ENCODE measurements at places on chromosomes 11 and 22.

GRCh38 chr11:96990914-96991313, 601.1 kb downstream of the JRKL start:
- DNase-seq = no peak

DNA sequence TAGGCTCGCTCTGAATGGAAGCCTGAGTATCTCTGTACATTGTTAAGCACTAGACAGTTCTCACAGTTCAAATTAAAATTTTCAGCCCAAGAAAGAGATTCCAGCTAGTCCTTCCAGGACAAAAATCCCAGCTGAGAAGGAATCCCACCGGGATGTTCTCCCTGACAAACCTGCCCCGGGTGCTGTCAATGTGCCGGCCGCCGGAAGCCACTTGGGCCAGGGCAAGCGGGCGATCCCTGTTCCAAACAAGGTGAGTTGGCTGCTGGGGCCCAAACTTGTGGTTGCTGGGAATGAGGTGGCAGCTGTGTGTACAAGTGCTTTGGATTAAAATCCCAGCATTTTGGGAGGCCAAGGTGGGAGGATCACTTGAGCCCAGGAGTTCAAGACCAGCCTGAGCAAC, 15.4 kb downstream of the GTSE1 start:
- DNase-seq = no peak

GRCh38 chr11:106322106-106322505, 244.6 kb downstream of the AASDHPPT start:
- no peak for DNase-seq

GRCh38 chr11:34134765-34135164, 29.3 kb downstream of the NAT10 start:
- DNase-seq = no peak

GRCh38 chr11:34865261-34865660, 50.9 kb downstream of the APIP start:
- no peak for DNase-seq

DNA sequence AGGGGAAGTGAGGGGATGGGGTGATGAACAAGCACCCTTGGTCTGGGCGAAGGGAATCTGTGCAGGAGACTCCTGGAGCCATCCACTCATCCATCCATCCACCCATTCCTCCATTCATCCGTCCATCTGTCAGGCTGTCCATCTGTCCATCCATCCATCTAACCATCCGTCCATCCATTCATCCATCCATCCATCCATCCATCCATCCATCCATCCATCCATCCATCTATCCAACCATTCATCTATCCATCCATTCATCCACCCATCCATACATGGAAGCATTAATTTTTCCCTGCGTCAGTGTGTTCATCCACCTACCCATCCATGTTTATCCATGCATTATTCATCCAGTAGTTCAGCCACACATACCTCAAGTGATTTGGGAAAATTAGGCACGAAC, 32.0 kb downstream of the WNT11 start:
- no peak for DNase-seq

DNA sequence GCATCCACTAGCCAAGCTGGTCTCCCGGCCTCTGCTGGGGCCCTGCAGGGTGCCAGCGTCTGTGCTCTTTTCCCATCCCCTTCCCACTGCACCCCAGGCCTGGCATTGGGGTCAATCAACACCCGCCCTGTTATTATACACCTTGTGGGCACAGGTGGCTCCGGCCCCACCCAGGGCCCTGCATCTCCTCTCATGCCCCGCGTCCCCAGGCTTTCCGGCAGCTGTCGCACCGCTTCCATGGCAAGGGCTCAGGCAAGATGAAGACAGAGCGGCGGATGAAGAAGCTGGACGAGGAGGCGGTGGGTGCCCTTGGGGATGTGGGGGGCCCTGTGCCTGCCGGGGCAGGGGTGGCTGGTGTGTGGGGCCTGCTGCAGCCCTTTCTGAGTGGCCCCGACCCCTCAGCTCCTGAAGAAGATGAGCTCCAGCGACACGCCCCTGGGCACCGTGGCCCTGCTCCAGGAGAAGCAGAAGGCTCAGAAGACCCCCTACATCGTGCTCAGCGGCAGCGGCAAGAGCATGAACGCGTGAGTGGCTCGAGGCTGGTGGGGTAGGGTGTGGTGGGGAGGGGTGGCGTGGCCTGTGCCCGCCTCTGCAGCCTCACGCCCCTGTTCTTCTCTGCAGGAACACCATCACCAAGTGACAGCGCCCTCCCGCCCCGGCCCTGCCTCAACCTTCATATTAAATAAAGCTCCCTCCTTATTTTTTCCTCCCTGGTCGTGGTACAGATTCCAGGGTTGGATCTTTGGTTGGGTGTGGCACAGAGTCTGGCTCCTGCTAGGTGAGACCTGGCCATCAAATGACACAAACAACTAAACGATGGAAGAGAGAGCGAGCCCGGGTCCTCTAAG, 17.1 kb downstream of the SART1 start:
- DNase-seq = no peak

GRCh38 chr11:69963533-69964246, 114.4 kb upstream of the ANO1 start:
- no peak for DNase-seq

DNA sequence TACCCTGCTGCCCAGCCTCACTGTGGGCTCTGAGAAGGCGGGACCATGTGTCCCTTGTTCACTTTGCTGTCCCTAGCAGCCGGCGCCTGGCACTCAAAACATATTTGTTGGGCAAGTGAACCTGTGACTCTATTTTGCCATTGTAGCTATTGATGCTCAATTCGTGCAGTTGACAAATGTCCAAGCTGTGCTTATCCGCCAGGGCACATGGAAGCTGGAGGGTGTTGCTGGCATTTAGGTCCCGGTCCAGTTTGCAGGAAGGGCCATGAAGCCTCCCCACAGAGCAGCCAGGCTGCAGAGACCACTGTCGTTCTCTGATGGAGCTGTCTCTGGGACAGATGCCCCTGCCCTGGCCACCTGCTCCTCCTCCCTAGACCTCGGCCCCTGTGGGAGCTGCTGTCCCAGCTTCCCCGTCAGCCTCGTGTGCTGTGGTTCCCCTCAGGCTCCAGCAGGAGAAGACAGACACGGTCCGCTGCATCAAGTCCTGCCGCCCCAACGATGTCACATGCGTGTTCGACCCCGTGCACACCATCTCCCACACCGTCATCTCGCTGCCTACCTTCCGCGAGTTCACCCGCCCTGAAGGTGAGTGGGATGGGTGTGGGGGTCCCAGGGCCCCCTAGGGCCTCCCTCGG, 71.5 kb downstream of the FBLN1 start:
- peak; percentile 74 for DNase-seq

GRCh38 chr11:32341620-32342613, 93.4 kb downstream of the WT1 start:
- no peak for DNase-seq

All from kidney (tissue), 22 donors.